ENCODE measurements at places on chromosomes 3 and 15. TPM values are rescaled to one million over a fixed set of nuclear protein-coding genes. Genes with fewer than 3 reads are reported as not detected.

DNA sequence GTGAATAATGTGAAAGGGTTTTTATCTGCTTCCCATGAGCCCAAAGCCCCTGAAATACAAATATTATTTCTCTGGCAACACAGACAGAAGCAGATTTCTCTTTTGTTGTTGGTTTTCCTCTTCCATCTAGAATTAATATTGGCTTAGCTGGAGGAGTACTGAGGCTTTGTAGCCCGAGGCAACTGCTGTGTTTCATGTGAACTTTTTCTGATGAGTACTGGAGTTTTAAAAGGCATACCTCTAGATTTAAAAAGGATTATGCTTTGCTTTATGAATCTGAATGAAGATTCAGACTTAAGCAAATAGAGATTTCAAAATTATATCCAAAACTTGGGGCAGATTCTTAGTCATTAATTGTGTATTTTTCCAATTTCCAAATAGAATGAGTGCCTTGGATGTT lies 50.9 kb downstream of the IQCH start:
- peak; percentile 71 for DNase-seq

CCDC9B gene
- 8.5 TPM for total RNA-seq

GRCh38 chr3:151209654-151210053 lies 6.6 kb upstream of the GPR171 start:
- no peak for DNase-seq

DNA sequence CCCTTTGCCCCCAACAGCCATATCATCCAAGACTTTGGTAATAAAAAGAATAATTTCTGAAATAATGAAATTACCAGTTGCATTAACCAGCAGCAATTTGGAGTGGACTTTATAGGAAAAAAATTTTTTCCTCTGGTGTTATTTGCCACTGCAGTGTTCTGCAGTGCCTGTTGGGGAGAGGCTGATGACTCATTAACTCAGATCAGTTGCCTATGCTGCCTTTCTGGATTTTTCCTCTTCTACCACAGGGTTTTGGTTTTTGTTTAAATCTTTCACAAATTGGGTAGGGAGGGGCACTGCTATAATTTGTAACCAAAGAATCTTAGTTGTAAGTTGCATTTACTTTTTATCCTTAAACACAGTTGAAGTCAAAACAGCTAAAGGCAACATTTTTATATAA lies 22.7 kb downstream of the ATP6V1A start:
- peak; percentile 60 for DNase-seq

ADCY5 gene
- total RNA-seq = 0.10 TPM

ZIC1 gene
- total RNA-seq = 12.2 TPM

GRCh38 chr15:63484433-63485186 lies 19.8 kb upstream of the USP3 start:
- DNase-seq = no peak

ANKUB1 gene
- not detected for total RNA-seq

GRCh38 chr3:37971467-37971866 lies 19.1 kb upstream of the VILL start:
- DNase-seq = no peak

NANOGP8 gene
- total RNA-seq = not detected

DNA sequence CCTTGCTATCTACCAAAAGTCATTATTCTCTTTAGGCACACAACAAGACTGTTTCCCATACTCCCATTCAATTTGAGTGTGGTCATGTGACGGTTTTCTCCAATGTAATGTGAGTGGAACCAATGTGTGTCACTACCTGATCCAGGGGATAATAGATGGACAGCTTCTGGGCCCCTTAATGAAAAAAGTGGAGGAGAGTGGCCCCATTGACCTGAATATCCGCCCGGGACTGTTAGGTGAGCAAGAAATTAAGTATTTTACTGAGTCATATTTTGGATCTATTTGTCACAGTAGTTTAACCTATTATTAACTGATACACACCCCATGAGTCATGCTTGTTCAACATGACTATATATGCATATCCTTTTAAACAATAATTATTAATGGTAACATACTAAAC lies 15.1 kb upstream of the ARID3B start:
- peak; percentile 56 for DNase-seq

GRCh38 chr3:179512378-179512777 lies 50.3 kb upstream of the ACTL6A start:
- DNase-seq = no peak

- DNase-seq = peak; percentile 15
Observed at GRCh38 chr3:166248784-166249183, 411.6 kb upstream of the BCHE start.

NME9 gene
- total RNA-seq = not detected

DNA sequence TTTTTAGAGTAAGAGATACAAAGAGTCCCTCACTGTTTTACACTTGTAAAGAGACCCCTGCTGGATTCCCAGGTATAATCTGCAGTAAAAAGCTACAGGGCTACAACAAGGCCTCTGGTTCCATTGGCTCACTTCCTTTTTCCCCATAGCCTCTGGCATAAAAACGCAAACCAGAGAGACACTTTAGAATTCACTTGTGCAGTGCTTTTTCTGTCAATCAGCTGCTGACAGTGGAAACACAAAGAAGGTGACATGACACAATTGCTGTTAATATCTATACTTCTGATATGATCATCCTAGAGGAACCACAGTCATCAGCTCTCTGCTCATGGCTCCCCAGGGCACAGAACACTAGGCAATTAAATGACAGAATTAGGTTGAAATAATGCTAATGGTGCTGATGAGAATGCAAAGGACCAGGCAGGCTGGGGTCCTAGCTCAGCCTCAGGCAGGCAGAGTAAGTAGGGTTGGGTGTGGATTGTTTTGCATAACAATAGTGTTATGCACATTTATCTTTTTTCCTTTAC lies 667.9 kb upstream of the CFAP20DC start:
- DNase-seq = no peak
